Esophagus squamous epithelium (tissue), 5 donors: ENCODE measurements at places on chromosomes 5 and 9. TPM values are rescaled to one million over a fixed set of nuclear protein-coding genes. Genes with fewer than 3 reads are reported as not detected.

The PHF24 gene
- 0.09 TPM for total RNA-seq

DNA sequence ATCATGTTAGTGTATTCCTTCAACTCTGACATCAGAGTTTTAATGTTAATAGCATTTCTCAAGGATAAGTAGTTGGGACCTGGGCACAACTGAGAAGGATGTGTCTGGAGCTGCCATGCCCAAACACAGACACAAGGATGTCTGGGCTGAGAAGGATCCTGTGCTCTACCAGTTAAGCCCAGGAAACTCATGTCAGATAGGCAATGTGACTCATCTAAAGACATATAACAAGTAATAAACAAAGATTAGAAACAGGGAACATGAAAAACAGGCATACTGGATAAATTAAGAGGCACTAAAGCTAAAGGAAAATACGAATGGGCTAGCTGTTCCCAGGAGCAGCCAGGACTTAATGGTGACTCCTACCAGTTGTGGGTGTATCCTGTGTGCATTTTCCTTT is 9.1 kb upstream of the EGFLAM start:
- no peaks in the 10 kb centered on the region for H3K27me3 ChIP-seq
- H3K36me3 ChIP-seq = no peaks in the 10 kb centered on the region
- no peaks in the 10 kb centered on the region for H3K4me1 ChIP-seq
- H3K27ac ChIP-seq = no peak overlapping the region
- no peak for DNase-seq
- H3K4me3 ChIP-seq = no peak overlapping the region

GRCh38 chr5:106873568-106873967 is 797.2 kb downstream of the EFNA5 start:
- H3K27me3 ChIP-seq = no peaks in the 10 kb centered on the region
- no peak overlapping the region for H3K27ac ChIP-seq
- no peaks in the 10 kb centered on the region for H3K36me3 ChIP-seq
- no peak overlapping the region for H3K4me3 ChIP-seq

The FAXDC2 gene
- total RNA-seq = 1.6 TPM
